ENCODE measurements at places on chromosomes 1 and 21.

DNA sequence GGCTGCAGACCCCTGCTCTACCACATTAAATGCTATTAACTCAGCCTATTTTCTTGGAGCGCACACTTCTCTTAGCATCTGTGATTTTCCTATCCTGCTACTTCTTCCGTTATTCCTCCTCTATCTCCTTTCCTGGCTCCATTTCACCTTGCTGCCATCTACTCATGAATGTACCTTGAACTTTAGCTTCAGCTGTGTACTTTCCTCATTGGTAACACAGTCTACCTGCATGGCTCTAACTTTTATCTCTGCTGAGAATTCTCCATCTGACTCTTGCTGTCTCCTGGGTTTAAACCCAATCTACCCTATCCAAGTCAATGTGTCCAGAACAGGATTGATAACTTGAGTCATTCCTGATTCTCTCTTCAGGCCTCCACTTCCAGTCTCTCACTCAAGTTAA lies 67.6 kb upstream of the MCOLN3 start:
- no peak for DNase-seq

- no peak for DNase-seq
Measured at GRCh38 chr1:17640393-17640792, 100.9 kb downstream of the ARHGEF10L start.

GRCh38 chr1:117810553-117810952 lies 118.9 kb downstream of the GDAP2 start:
- DNase-seq = no peak

GRCh38 chr1:181482521-181483284 lies 614 bp upstream of the CACNA1E start:
- DNase-seq = peak; percentile 12

DNA sequence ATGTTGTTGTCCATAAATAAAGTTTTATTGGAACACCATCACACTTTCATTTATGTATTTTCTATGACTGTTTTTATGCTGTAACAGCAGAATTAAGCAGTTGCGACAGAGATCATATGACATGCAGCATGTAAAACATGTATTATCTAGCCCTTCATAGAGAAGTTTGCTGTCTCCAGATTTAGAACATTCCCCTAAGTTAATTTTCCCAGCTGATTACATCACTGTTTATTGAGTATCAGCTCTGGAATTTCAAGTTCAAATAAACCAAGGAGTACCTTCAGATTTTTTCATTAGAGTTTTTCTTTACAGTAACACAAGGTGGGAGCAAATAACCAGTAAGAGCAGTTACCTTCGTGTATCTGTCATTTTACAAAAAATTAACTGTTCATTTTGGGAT lies 792.8 kb downstream of the USP25 start:
- DNase-seq = no peak

DNA sequence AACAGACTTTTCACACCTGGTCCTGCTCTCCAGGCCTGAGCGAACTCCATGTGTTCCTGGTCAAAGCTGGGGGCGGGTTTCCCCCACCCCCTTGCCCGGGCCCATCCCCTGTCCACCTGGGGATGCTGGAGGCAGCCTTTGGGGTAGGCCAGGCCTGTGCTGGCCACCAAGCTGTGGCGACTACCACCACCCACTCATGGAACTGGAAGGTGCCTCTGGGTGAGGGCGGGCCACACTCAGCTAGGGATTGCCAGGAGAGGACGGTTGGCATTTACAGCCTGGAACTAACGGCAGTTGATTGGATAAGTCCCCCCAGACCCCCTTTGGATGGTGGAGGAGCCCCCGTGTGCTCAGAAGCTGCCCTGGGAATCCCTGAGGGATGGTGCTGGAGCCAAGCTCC lies 7.9 kb downstream of the S100B start:
- DNase-seq = no peak

DNA sequence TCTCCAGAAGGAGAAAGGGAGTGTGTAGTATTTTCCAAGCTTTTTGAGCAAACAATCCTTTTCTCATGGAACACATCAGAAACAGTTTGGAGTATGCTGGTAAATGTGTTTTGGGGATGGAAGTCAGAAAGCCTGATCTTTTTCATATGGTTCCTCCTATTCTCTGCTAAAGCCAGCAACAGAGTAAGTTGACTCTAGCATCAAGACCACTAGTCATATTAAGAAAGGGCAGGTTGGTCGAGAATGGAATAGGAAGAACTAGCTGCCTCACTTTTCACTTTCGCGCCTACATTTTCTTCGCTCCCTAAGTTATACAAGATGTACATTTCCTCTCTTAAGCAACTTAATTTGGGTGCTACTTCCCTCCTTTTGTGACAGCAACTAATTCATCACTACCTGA lies 24.0 kb downstream of the PPT1 start:
- DNase-seq = no peak

GRCh38 chr1:178146436-178146835 lies 52.5 kb downstream of the RASAL2 start:
- no peak for DNase-seq

- DNase-seq = no peak
Measured at GRCh38 chr1:54870869-54871268, 16.1 kb downstream of the DHCR24 start.

DNA sequence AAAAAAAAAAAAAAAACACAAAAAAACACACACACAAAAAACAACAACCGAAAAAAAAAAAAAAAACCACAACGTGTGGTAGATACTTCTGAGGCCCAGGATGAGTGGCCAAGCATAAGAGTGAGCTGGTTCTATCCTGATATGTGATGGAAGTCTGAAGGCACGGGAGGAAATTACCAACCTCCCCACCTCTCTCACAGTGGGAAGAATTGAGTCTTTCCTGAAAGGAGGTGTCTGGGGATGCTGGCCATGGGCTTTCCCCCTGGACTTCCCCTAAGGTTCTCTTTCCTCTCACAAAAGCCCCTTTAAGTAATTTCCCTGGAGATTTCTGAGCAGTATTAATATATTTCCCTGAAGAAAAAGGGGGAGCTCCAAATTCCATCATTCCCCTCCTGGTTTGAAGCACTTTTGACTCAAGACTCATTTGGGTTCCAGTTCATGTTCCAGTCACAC lies 5.2 kb downstream of the TMCC2 start:
- DNase-seq = no peak

DNA sequence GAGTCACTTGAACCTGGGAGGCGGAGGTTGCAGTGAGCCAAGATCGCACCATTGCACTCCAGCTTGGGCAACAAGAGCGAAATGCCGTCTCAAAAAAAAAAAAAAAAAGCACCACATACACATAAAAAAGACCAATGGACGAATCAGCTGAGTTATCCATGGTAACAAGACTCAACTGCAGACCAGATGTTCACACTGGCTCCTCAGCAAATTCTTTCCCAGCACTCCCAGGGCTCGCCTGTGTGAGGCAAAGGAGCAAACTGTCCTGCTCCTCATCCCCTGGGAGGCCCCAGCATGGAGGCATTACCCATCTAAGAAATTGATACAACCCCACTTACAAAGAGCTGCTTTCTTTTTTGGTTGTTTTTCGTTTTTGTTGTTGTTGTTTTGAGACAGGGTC lies 3.1 kb downstream of the TMEM234 start:
- no peak for DNase-seq
